ENCODE measurements at places on chromosomes 2 and 18. TPM values are rescaled to one million over a fixed set of nuclear protein-coding genes. Genes with fewer than 3 reads are reported as not detected.

GRCh38 chr2:130363479-130363878, 7.6 kb downstream of the PTPN18 start:
- DNase-seq: no peak

- DNase-seq: no peak
Observed at GRCh38 chr2:86065512-86065911, 40.2 kb downstream of the POLR1A start.

DNA sequence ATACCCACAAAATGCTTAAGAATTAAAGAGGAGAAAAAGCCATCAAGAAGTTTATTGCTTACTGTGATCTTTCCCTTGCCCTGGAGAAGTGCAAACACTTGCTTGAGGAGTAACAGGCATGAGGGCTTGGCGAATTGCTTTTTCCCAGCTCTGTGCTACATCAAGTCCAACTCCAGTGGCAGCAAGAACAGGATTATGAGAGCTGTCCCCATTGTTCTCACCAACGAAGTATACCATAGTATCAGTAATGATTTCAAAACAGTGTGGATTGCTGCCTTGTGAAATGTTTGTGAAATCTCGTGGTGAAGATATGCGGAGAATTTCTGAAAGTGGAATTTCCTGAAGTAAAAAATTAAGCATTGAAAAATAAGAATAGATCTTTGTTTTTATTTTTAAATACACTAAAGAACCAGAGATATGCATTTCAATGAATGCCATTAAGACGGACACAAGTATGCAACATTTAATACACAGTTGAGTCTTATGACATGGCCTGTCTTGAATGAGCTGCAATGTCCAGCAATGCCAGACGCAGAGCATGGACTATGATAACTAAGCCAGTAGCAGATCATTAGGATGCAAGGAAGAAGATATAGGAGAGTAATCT, 43.0 kb downstream of the NDUFAF7 start:
- no peak for DNase-seq

The E2F6 gene
- 14.6 TPM for polyA plus RNA-seq

GRCh38 chr2:70214953-70215549, 24.2 kb upstream of the C2orf42 start:
- DNase-seq: no peak

The MROH2A gene
- polyA plus RNA-seq: not detected

The SLC39A6 gene
- 2.4 TPM for polyA plus RNA-seq

GRCh38 chr18:79508565-79509535, 113.1 kb downstream of the NFATC1 start:
- DNase-seq: peak; percentile 61

DNA sequence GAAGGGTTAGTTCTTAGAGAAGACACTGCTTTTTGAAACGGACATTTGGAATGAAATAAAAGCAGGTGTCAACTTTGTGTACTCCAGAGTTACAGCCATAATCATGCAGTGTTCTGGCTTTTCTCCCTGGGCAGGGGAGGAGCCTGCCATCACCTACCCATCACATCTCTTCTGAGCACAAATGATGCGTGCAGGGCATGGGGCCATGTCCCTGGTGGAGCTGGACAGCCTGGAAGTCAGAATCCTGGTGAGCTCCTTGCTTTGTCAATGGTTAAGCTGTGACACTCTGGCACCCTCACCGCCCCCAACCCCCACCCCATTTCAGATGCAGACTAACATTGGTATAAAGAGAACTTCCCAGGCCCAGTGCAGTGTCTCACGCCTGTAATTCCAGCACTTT, 53.1 kb downstream of the PDCL3 start:
- DNase-seq: no peak

DNA sequence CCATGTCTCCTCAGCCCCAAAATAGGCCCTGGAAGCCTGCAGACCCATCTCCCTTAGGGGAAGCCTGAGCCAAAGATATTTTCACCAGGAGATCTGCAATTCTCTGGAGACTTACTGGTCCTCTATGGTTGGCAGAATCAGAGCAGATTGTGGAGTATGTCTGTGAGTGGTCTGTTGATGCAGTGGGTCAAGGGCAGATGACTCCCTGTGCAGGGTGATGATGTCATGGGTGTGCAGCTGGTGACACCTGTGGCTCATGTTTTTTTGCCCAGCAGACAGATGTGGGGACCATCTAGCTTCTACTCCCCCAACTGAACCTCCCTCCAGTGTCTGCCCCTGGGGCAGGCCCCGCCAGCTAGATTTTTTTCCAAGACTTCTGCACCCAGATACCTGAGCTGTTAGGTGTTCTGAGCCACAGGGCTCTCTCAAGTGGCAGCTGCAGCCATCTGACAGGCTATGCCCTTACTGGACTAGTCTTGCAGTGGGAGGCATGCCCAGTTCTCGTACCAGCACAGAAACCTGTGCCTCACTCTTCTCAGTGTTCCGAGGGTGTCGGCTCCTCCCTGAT, 558.7 kb upstream of the LRRTM1 start:
- no peak for DNase-seq

GRCh38 chr2:149329489-149330126, 779 bp upstream of the LYPD6 start:
- DNase-seq: peak; percentile 61

The BIRC6 gene
- polyA plus RNA-seq: 16.5 TPM

The TGFBRAP1 gene
- 8.2 TPM for polyA plus RNA-seq

GRCh38 chr18:56120782-56121181, 517.6 kb downstream of the TXNL1 start:
- DNase-seq: no peak

The MARCO gene
- 0.19 TPM for polyA plus RNA-seq

DNA sequence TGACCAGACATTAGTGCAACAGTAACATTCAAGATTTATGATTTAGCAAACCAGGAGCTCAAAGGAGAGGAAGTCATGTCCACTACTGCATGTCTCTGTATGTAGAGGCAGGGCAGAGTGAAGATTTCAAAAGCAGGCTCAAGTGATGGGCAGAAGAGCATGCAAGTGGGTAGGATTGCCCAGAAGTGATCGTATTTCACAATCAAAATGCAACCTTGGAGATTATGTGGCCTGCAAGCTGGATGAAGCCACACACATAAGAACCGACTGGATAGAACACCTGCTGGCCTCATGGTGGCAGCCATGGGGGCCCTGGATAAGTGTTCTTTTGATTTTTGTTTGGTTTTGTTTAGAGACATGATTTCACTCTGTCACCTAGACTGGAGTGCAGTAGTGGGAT, 286.8 kb upstream of the RAB12 start:
- no peak for DNase-seq

The TNFRSF11A gene
- 0.42 TPM for polyA plus RNA-seq

DNA sequence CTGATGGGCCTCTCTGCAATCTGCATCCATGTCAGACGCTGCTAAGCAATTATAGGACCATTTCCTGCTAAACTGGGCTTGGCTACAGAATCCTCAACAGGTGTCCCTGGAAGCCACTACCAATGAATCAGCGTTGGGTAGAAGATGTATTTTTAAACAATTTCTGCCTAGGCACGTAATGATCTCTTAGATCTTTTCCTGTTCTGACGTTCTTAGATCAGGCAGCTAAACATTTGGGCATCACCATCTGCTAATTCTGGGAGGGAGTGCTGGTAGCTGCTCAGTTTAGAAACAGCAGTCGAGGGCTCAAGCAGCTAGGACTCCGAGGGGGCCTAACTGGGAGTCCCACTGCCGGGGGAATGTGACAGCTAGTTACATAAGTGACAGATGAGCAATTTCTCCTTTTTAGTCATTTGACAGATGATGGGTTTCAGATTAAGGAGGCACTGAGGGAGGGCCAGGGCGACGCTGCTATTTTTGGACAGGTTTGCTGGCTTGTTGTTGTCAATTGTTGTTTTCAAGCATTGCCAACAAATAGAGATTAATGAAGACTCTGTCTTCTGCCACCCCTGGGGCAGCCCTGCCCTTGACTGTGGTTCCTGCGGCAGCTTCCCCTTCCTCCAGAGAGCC, 92.7 kb downstream of the MRO start:
- DNase-seq: no peak

The KYNU gene
- polyA plus RNA-seq: 0.76 TPM

- DNase-seq: no peak
Observed at GRCh38 chr2:59239146-59239545, 998.0 kb upstream of the FANCL start.

DNA sequence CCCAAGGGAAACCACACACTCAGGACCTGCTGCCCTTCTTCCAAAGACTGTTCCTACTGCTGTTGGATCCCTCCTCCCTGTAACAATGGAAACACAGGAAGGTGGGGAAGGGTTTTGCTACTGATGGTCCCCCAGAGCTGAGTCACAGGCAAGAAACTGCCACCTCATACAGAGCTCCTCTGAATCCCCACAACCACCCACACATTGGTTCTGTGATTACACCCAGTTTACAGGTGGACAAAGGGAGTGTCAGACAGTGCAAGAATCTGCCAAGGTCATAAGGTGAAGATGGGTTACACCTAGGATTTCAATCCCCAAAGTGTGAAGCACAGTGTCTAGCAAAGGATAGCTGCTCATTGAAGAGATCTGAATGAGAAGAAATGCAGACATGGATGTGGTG, 141.7 kb upstream of the LMAN1 start:
- DNase-seq: no peak

The PSMA8 gene
- not detected for polyA plus RNA-seq

GRCh38 chr2:235319095-235319494, 174.7 kb upstream of the AGAP1 start:
- no peak for DNase-seq

- DNase-seq: no peak
Observed at GRCh38 chr2:241852981-241853631, 5.6 kb downstream of the PDCD1 start.

The ITPRIPL1 gene
- polyA plus RNA-seq: 0.83 TPM

All from heart left ventricle (tissue), 16 donors.